ENCODE measurements at places on chromosomes 16 and 17.

DNA sequence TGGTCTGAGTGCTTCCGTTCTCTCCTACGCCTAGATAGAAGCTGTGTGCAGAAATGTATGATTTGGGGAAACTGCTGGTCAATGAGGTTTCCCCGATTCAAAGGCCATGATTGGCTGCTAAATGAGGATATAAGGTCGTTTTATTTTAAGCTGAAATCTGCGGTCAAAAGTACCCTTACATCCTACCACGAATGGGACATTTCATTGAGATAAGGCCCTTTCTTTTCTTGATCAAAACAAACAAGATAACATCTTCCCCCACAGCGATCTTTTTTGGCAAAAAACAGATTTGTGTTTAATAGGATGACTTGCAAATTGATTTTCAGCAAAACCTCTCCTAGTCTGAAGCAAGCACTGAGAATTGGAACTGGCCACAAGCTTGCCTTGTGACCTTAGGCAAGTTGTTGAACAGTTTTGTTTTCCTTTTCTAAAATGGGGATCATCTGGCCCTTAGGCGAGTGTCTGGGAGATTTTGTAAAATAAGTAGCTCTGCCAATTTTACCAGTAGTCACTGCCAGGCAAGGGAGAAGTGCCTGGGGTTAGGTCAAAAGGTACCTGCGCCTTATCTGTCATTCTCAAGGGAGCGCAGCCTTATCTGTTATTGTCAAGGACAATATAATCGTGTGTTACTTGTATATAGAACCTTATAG lies 635 bp downstream of the SCPEP1 start:
- peak; percentile 42 for DNase-seq

DNA sequence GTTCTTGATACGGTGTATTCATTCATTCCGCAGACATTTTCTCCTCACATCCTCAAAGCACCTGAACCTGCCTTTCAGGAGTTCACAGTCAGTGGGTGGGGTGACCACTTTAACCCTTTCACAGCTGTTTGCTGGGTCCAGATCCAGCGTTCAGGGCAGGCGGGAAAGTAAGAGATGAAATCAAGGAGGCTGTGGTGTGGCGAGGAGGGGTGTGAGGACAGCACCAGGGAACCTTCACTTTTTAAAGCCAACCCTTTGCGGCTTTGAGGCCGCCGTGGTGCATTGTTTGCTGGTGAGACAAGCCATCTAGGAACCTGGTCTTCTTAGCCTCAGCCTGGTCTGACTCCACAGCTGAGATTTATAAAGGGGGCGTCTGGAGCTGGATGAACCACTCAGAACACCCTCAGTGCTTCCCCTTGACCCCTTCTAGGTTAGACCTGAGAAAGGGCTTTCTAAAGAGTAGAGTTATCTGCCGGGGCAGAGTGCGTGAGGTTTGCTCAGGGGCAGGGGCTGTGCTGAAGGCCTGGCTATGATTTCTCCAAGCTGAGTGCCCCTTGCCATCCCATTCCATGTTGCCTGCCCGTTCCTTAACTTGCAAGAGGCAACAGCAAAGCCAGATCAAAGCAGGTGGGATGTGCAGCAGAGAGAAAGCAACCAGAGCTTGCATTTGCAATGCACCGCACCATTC lies 933 bp downstream of the CCR7 start:
- DNase-seq: no peak

- no peak for DNase-seq
Observed at GRCh38 chr17:11554042-11554441, 44.2 kb upstream of the DNAH9 start.

GRCh38 chr16:81451753-81452680 lies 7.4 kb downstream of the CMIP start:
- DNase-seq: no peak

DNA sequence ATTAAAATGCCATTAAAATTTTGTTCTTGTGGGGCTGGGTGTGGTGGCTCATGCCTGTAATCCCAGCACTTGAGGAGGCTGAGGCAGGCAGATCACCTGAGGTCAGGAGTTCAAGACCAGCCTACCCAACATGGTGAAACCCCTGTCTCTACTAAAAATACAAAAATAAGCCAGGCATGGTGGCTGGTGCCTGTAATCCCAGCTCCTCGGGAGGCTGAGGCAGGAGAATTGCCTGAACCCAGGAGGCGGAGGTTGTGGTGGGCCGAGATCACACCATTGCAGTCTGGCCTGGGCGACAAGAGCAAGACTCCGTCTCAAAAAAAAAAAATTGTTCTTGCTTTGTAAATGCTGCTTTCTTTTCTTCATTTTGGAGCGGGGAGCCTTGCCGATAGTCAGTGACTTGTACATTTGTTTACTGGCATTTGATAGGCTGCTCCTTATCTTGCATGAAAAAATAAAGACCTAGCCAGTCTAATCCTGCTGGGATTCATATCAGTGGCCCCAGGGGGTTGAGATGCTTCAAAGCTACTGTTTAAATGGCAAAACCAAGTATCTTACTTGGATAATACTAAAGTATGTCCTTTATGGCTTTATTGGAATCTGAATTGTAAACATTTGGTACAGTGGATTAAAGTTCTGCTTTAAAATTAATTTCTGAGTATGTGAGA lies 3.3 kb upstream of the CLTC start:
- peak; percentile 26 for DNase-seq

DNA sequence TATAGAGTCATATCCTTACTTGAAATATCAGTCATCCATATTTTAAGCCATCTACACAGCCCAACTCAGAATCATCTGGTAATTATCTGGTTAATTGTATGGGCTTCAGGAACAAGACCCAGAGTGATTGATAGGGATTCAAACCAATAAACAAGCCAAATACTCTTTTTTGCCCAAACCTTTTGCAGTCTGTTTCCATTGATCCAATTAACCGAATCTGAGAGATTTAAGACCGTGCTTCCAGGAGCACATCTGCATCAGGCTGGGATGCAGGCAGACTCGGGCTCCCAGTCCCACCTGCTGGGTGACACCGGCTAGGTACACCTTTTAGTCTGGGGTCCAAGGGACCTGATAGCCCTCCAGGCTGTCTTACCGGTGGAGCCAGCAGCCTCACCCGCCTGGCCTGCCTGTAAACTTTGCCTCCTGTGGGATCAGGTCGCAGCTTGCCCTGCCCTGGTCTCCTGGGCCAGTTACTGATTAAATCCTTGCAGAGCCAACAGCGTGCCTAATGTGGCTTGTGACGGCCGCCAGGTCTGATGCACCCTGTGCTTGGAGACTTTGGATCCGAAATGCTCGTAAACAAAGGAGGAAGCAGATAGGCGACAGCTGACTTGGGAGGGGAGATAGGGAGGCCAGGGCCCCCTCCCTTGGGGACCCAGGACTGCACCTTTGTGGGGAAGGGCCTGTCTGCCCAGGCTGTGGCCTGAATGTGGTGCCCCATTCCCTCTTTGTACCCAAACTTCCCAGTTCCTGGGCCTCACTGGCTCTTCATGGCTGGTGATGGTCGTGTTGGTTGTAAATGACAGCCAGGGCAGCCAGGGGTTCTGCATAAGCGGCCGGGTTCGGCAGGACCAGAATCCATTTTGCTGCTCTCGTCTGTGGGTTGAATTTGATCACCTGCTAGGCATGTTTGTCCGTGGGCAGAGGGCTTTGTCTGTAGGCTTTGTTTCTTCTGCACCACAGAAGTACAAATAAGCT lies 3.8 kb downstream of the CMIP start:
- DNase-seq: peak; percentile 41

- no peak for DNase-seq
Observed at GRCh38 chr17:35017021-35017420, 36.7 kb downstream of the LIG3 start.

DNA sequence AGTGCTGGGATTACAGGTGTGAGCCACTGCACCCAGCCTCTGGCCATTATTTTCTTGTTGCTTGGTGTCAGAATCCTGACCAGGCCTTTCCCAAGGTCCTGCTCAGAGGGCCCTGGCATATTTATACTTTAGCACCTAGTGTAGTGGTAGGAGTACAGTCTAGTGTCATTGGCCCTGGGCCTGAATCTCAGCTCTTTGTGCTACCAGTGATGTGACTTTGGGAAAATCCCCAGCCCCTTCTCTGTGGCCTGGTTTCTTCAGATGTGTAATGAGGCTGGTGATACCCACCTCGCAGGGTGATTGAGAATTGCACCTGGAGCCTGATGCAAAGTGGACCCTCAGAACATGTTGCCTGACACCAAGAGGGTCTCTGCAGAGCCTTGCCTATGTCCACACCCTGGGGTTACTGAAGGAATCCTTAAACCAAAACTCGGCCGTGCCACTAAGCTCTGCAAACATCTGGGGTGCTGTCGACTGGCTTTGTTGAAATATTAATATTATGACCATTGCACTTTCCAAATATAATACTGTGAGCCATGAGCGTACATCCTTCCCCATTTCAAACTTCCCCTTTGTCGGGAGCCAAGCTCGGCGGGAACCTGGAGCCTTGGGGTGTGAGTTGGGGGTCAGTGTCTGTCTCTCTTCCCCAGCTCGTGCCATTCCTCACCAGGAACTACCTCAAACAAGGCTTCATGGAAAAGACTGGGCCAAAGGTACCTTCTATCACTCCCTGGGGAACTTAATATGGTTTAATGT lies 18.0 kb upstream of the RNF135 start:
- no peak for DNase-seq

DNA sequence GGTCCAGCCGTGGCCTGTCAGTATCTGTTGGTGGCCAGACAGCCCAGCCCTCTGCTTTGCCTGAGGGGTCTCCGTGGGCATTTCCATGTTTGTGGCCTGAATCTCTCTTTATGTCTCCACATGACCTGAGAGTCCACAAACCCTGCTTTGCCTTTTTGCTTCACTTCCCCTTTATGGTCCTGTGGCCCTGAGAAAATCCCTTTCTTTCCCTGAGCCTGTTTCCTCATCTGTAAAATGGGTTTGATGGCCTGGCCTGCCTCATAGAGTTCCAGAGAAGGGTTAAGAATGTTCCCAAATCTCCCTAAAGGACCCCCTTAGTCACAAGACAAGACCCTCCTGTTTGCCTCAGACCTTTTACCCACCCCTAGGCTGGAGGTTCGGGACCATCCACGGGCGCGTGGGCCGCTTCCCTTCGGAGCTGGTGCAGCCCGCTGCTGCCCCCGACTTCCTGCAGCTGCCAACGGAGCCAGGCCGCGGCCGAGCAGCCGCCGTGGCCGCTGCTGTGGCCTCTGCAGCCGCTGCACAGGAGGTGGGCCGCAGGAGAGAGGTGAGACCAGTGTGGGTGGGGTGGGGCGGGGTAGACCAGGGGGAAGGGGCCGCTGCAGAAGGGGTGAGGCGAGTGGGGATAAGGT lies 26.2 kb upstream of the ALKBH5 start:
- no peak for DNase-seq

- no peak for DNase-seq
Observed at GRCh38 chr16:57413733-57414132, 9.2 kb downstream of the CCL17 start.

Data from choroid plexus epithelial cell (primary cell).